GM12864 (cell line): ENCODE measurements at places on chromosomes 3 and 15.

DNA sequence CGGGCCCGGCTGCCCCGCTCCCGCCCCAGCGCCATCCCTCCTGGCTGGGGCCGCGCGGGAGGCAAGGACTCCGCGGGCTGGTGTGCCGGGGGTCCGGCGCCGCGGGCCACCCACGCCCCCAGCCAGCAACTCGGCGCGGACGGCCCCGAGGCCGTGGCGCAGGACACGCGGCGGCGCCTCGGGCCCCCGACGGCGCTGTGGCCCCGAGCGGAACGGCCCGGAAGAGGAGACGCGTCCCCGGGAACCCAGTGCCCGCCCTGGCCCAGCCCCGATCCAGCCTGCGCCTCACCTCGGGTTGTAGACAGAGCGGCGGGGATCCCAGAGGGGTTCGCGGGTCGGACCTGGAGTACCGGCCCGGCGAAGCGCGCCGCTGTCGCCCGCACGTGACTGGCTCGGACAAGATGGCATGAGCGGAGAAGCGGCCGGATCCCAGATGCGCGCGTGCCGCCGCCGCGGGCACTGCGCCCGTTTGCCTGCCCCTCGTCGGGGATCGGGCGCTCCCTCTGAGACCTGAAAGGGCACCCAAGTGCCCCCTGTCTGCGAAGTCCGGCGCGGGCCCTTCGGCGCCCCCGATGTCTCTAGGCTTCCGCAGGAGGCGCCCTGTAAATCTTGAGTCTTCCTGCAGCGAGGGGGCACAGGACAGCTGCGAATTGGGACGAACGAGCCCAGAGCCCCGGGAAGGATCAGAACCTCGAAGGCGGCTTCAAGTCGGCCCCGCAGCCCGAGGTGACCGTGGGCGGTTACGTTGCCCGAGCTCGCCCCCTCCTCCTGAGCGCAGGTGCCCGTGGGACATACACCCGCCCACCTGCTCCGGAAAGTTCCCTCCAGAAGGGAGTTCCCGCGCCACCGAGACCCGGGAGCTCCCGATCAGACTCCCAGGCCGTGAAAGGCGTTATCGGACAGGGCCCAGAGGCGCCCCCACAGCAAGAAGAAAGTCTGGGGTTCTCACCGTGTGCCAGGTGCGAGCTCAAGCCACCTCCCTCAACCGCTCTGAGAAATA lies 598 bp upstream of the SFMBT1 start:
- DNase-seq, result no peak

DNA sequence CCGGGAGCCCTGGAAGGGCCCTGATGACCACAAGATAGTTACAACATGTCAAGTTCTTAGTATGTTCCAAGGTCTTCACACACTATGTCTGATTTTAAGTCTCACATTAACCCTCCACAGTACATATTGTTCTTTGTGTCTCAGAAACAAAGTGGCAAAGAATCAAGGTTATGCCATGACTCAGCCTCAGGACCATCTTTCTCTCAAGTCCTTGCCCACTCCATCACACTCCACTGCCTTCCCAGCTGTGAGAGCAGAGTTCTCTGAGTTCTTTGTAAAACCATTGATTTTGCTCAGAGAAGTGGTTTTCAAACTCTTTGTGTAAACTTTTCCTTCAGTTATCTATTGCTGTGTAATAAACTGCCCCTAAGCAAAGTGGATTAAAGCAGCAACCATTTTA lies 67.9 kb upstream of the C3orf80 start:
- no peak for DNase-seq

- DNase-seq, result no peak
These were observed 32.4 kb downstream of the VGLL3 start for GRCh38 chr3:86958534-86958933.

GRCh38 chr15:27564656-27565055 lies 534.5 kb downstream of the OCA2 start:
- no peak for DNase-seq

DNA sequence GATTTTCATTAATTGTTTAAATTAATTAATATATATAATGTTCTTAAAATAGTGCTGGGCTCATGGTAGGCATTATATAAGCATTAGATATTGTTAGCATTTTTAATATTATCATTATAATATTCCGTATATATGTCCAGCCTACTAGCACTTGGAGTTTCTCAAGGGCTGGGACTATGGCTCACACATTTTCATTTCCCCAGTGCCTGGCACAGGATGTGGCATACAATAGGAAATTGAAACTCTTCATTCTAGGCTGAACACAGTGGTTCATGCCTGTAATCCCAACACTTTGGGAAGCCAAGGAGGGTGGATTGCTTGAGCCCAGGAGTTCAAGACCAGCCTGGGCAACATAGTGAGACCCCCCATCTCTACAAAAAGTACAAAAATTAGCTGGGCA lies 170.4 kb downstream of the RSL24D1 start:
- DNase-seq, result no peak

- DNase-seq, result no peak
These were observed 808.0 kb upstream of the NR2F2 start for GRCh38 chr15:95522533-95522932.

DNA sequence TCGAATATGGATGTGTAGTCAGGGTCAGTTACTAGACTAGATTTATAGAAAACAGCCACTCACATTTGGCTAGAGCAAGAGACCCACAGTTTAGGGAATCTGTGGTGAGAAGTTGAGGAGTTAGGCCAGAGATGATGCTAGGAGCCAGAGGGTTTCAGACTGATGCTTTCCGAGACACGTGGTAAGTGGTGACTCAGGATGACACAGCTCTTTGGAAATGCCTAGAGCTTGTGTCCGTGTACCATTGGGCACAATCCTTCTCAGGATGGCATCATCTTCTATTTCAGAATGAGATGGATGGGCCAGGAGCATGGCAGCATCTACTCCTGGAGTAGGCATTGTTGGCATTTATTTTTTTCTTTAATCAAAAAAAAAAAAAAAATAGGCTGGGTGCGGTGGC lies 28.5 kb downstream of the PTPRG start:
- DNase-seq, result no peak

- no peak for DNase-seq
These were observed 463.9 kb downstream of the MFSD1 start for GRCh38 chr3:159265705-159266104.

- no peak for DNase-seq
These were observed 2.3 kb upstream of the C3orf62 start for GRCh38 chr3:49279376-49279775.

DNA sequence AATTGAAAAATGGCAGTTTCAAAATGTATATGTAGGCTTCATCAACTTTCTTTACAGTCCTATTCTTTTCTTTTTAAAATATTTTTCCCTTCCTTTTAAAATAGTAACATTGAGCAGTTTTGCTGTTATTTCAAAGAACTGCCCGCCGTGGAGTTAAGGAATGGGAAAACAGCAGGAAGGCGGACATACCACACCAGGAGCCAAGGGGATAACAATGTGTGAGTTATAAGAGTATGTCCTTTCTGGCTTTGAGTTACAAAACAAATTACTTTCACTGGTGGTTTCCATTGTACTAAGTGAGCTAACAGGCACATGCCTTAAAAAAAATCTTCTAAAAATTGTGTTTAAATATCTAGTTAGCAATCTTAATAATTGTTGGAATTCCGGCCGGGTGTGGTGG lies 37.4 kb upstream of the FBXL22 start:
- DNase-seq, result no peak

GRCh38 chr15:29088666-29089065 lies 181.0 kb downstream of the NSMCE3 start:
- DNase-seq, result no peak

DNA sequence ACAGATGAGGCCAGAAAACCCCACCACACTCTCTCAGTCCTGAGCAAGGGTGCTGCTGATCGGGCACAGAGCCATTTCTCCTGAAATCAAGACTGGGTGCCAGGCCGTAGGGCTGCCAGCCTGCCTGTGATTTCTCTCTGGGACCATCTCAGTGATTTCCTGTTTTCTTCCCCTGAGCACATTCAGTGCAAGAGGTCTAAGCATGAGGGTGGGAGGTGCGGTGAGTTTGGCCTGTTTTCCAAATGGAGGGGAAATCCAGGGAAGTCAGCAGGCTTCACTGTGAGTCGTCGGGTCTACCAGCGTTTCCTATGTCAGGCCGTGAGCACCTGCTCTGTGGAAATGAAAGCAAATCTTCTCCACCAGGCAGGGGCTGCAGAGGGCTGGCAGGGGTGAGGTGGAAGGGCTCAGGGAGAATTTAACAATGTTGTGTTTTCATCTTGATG lies 82.3 kb downstream of the ST6GAL1 start:
- no peak for DNase-seq

DNA sequence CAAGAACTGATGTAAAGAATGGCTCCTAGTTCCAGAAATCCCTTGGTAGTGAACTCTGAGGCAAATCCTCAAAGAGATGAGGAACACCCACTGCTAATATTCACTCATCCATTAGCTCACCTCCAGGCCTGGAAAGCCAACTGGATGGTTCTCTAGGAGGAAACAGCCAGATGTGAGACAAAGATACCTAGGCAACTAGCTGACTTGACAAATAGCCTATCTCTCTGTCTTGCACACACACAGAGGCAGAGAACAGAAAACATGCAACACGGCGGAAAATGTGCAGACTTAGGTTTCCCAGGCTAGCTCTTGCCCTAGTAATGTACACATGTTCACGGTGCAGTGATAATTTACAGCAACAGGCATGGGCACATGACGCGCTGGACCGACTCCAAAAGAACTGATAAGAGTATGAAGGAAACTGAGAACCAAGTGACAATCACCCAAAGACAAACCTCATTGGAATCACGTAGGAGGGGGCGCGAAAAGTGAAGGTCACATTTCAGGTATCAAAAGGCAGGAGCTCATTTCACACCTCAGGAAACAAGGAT lies 318.1 kb downstream of the FOXP1 start:
- no peak for DNase-seq

DNA sequence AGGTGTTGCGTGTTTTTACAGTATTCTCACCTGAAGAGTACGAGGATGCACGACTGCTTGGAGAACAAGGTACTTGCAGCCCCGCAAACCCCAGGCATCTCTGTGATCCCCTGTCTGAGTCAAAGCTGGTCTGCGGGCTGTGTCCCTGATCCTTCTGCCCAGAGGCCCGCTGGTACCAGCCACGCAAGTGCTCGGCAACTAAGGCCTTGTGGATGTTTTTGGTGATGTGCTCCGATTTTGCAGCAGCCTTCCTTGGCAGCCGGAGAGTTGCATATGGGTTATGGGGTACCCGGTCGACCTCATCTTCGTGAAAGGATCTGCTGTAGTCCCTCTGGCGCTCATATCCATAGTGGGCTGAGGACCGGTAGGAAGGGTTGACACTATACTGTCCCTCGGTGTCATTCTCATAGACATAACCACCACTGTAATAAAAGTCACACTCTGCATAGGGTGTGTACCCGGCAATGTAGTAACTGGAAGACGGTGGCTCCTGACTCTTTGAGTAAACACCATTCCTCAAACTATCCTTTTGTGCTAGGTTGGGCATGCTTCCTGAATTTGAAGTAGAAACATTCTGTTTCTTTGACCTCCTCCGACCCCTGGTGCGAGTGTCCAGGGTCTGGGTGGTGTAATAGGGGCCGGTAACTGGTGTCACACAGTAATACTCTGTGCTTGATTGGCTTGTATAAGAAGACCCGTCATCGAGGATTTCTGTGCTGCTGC lies 58.6 kb upstream of the LMOD3 start:
- DNase-seq, result no peak

DNA sequence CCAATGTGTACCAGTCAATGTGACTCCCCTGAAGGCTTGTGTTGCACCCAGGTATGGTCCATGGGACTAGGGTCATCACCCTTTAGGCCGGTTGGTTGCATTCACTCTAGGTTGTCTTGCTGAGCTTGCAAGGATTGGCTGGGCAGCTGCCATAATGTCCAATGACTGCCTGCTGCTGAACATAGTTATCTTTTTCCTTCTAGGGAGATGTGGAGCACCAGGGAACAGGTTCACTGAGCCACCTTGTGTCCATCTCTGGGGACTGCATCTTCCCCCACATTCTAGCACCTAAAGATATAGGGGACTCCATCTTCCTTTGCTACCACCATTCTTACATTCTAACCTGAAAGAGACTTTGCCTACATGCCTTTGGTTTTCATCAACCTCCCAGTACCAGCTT lies 580.4 kb upstream of the TBL1XR1 start:
- DNase-seq, result peak; percentile 25

DNA sequence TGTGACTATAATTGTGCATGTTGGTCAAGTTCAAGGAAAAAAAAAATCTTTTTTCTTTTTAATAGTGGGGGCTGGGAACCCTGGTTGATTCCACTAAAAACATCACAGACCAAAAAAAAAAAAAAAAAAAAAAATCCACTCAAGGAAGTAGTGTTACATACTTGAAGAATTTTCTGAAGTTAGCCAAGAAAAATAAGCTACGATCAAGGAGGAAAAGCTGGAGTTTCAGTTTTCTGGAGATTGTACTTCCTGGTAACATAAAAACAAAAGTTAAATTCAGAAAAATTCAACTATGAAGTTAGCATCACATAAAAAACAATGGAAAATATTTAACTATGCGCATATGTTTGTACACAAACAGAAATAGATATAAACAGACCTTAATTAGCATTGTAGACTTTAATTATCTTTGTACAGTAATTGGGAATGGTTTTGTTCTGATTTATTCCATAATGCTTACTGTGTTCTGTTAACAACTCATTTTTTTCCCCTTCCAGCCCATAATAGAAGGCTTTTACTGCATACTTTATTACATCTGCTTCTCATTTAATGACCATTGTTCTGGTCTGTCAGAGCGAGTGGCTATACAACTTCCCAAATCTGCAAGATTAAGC lies 194.3 kb downstream of the RORA start:
- DNase-seq, result no peak

GRCh38 chr3:38524141-38524739 lies 28.1 kb downstream of the EXOG start:
- no peak for DNase-seq

DNA sequence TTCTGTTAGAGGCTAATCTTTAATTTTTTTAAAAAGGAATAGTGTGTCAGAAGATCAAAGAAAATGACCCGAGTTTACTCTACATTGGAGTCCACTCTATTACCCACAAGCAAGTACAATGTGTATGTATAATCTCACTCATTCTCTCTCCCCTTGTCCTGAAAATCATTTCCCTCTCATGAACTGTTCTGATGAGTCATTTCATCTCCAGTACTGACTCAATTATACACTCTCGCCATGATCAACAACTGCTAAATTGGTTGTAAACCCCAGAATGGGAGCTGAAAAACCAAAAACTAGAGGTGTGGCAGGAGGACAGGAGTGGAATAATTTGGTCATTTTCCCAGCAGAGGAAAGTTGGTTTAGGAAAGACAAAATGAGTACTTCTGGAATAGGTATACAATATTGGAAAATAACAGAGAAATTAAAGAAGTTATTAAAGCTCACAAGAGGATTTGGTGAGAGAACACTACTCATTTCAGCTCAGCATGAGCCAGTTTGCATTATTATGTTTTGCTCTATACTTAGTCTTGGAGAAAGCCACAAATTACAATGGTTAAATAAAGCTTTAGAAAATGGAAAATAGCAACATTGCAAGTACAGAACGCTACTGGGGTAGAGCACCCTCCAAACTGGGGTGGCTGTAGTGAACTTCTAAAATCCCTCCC lies 144.3 kb upstream of the PFN2 start:
- peak; percentile 31 for DNase-seq

GRCh38 chr15:81265256-81265943 lies 58.5 kb downstream of the STARD5 start:
- DNase-seq, result peak; percentile 34
